Heart right ventricle (tissue), 16 donors: ENCODE measurements at places on chromosomes 7 and 10. TPM values are rescaled to one million over a fixed set of nuclear protein-coding genes. Genes with fewer than 3 reads are reported as not detected.
A peak's percentile ranks its signal among the peaks of the same experiment; 100 is the strongest.

DNA sequence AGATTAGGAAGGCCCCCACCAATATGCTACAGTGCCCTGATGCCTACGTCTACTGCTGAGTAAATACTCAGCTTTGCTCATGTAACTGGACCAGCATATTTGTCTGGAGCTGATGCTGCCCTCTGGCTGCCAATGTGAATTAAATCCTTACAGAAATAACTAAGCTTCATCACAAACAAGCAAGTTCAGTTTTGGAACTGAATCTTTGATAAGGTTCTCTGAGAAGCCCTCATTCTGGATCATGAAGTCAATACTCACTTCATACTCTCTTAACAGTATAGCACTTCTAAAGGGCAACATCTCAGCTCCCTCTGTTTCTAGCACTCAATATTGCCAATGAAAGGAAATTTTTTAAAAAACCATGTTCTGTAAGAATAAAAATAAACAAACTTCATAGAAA lies 246.7 kb downstream of the ETV1 start:
- DNase-seq, result peak; percentile 18

The CDHR3 gene
- 4.3 TPM for total RNA-seq

The RET gene
- 1.4 TPM for total RNA-seq

The CTBP2 gene
- total RNA-seq, result 22.8 TPM

GRCh38 chr7:151406886-151407583 lies 2.8 kb downstream of the WDR86 start:
- no peak for DNase-seq

The SORBS1 gene
- total RNA-seq, result 681 TPM

- DNase-seq, result no peak
Observed at GRCh38 chr10:66144016-66144415, 781.8 kb upstream of the LRRTM3 start.

DNA sequence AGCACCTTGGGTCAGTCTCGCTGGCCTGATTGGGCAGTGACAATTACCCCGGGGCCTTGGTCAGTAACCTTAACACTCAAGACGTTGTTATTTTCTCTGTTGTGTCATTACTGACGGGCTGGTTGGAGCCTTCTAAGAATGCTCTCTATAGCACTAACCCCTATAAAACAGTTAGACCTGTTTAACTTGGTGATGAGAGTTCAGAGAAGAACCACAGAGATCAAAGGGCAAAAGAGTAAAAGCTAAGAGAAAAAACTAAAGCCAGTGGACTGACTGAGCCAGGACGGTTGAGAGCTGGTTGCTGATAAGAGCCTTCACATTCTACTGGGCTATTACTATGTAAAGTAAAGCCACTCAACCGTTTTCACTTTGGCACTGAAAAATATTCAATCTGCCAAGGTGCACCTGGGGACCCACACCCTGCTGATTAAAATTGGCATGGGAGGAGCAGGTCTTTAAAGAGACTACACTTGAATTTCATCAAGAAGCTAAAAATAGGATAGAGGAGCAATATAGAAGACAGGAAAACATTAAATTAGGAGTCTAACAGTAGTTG lies 13.6 kb upstream of the ITGB1 start:
- no peak for DNase-seq

DNA sequence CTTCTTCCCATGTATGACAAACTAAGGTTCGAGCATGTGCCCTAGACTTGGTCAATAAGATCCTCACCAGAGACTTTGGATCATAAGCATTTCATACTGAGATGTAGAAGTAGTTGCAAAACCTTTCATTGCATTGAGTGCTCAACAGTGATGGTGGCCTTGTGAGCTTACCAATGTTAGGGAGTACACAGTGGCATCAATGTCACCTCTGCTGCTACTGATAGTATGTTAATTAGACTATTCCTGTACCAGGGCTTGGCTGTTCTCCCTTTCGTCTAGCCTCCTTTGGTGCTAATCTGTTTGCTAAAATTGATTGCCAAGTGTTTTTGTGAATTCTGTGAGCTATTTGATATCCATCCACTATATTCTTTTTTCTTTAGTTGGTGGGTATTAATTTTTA lies 264.5 kb upstream of the SEMA3C start:
- DNase-seq, result no peak

The NUTM2E gene
- total RNA-seq, result not detected
